Aorta (tissue), 5 donors: ENCODE measurements at places on chromosomes 3 and 15. TPM values are rescaled to one million over a fixed set of nuclear protein-coding genes. Genes with fewer than 3 reads are reported as not detected.

GRCh38 chr3:100982710-100983109 lies 10.5 kb downstream of the ABI3BP start:
- no peaks in the 10 kb centered on the region for H3K27me3 ChIP-seq
- peak overlapping the region; percentile 68 for H3K4me3 ChIP-seq
- H3K27ac ChIP-seq: peak overlapping the region; percentile 40
- H3K4me1 ChIP-seq: no peaks in the 10 kb centered on the region

GRCh38 chr3:79729096-79729495 lies 38.7 kb downstream of the ROBO1 start:
- no peak overlapping the region for H3K4me3 ChIP-seq
- no peak for DNase-seq
- H3K36me3 ChIP-seq: no peaks in the 10 kb centered on the region
- no peaks in the 10 kb centered on the region for H3K4me1 ChIP-seq

DNA sequence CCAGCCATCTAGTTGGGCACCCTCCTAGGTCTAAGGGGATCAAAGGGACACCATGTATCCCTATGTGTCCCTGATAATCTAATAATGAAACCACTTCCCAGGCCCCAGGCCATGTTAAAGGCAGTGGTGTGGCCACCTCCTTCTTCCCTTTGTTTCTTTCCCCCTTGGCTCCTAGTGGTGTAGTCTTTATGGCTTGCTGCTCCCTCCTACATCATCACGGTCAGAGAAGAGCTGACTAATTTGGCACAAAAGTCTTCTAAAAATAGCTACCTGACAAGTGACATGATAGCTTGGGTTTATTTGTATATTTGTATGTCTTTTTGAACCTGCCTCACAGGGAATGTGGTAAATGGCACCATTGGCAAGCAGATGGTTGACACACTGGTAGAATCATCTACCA lies 131.0 kb upstream of the CHRM5 start:
- H3K27ac ChIP-seq: no peak overlapping the region
- no peak for DNase-seq
- H3K4me1 ChIP-seq: no peaks in the 10 kb centered on the region
- H3K4me3 ChIP-seq: no peak overlapping the region
- no peaks in the 10 kb centered on the region for H3K27me3 ChIP-seq
- peaks cover 4% of the 10 kb centered on the region for H3K36me3 ChIP-seq

Gene RGMA
- total RNA-seq: 50.3 TPM
